Prostate gland (tissue), 2 donors: ENCODE measurements at places on chromosomes 1 and 21. TPM values are rescaled to one million over a fixed set of nuclear protein-coding genes. Genes with fewer than 3 reads are reported as not detected.
A peak's percentile ranks its signal among the peaks of the same experiment; 100 is the strongest.

SYT14 gene
- 6.0 TPM for total RNA-seq

ACKR1 gene
- total RNA-seq: 60.4 TPM

CASQ2 gene
- total RNA-seq: 6.6 TPM

CFAP141 gene
- not detected for total RNA-seq

DNA sequence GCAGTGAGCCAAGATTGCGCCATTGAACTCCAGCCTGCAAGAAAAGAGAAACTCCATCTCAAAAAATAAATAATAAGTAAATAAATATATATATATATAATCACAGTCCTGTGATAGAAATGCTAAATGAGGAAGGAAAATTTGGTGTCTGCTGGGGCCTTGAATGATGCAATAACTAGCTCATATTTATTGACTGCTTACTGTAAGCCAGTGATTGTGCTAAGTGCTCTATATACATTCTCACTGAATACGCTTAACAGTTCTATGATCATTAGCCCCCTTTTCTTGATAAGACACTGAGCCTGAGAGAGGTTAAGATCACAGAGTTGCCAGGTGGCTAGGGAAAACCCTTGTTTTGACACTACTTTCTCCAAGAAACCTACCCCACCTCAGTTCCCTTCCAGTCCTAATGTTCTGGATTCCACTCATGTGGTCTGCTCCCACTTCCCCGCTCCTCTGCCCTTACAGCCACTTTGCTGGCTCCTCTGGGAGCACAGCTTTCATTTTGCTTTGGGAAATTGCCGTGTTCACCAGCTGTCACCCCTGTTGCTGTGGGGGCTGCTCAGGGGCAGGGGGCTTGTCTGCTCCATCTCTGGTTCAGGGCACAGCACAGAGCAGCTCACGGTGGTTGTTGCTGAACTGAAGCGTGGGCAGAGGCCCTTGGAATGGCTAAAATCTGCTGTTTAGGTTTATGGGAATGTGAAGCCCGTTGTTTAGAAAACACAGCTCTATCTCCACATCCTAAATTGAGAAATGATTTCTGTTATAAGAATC is 2.5 kb upstream of the BMP8A start:
- no peaks in the 10 kb centered on the region for H3K36me3 ChIP-seq
- DNase-seq: no peak
- H3K27me3 ChIP-seq: no peaks in the 10 kb centered on the region

DNA sequence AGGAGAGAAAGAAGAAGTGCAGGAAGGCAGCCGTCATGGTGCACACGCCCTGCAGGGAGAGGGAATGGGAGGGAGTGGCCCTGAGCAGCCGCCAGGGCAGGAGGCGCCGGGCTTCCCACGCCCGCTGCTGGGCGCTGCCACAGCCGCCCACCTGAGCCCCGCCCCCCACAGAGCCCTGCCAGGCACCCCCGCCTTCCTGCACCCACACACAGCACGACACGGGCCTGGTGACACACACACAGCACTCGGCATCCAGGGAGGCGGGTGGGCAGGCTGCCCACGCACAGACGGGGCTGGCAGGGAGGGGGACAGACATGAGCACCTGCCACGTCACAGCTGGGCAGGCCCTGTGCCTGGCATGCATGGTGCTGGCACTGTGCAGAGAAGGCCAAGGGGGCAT is 27.5 kb downstream of the ADGRB2 start:
- H3K4me1 ChIP-seq: no peaks in the 10 kb centered on the region
- DNase-seq: peak; percentile 53
- H3K36me3 ChIP-seq: no peaks in the 10 kb centered on the region
- H3K27me3 ChIP-seq: no peaks in the 10 kb centered on the region
- no peak overlapping the region for H3K27ac ChIP-seq

GRCh38 chr21:17775431-17776126 is 43.6 kb downstream of the C21orf91 start:
- no peaks in the 10 kb centered on the region for H3K27me3 ChIP-seq
- DNase-seq: no peak
